Muscle of leg (tissue), 16 donors: ENCODE measurements at places on chromosomes 5 and 9.

- no peak for DNase-seq
Measured at GRCh38 chr9:7137571-7137970, 379.8 kb downstream of the KDM4C start.

DNA sequence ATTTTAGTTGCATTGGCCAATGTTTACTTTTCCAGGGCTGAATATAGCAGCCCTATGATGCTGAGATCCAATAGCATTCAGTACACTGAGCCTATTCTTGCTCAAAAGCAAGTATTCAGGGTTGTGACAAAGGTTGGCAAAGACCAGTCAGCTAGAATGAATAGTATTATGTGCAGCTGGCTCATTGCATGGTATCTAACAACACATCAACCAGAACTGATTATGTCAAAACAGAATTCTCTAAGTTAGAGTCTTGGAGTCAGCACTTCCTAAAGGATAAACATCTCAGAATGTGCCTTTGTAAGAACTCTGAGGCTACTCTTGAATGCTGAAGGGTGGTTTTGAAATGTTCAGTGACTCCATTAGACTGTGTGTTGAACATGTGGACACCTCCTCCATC is 774.5 kb upstream of the RGMB start:
- DNase-seq: peak; percentile 64

DNA sequence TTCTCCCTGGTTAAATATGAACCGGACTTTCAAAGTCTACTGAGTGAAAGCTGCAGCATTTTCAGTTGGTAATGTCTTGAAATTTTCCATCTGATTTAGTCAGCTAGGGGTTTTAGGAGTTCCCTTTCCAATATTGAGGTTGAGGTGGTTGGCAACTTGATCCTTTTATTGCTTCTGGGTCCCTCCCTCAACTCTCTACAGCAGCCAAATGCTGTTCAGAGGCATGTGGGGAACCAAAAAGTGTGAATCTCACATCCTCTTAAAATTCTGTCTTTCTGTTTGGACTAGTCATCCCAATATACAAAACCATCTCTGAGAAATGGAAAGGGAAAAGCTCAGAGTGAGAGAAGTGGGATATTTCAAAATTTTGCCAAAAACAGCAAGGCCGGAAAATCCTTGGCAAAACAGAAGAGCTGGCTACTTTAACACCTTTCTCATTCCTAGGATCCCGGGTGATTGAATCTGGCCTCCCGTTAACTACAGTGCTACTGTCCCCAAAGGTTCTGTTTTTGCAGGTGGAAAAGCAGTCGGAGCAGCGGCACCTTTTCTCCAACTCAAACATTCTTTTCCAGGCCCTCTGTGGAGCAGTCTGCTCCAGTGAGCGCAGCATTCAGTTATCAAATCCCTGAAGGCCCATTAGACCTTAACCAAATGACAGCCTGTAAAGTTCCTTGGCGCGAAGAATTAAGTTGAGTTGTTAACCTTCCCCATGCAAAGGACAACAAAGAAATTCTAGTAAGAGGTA is 345.9 kb upstream of the NUDT12 start:
- peak; percentile 81 for DNase-seq

- DNase-seq: no peak
Measured at GRCh38 chr5:92927291-92927778, 653.7 kb downstream of the NR2F1-AS1 start.

- no peak for DNase-seq
Measured at GRCh38 chr5:9037048-9037447, 508.8 kb downstream of the SEMA5A start.

DNA sequence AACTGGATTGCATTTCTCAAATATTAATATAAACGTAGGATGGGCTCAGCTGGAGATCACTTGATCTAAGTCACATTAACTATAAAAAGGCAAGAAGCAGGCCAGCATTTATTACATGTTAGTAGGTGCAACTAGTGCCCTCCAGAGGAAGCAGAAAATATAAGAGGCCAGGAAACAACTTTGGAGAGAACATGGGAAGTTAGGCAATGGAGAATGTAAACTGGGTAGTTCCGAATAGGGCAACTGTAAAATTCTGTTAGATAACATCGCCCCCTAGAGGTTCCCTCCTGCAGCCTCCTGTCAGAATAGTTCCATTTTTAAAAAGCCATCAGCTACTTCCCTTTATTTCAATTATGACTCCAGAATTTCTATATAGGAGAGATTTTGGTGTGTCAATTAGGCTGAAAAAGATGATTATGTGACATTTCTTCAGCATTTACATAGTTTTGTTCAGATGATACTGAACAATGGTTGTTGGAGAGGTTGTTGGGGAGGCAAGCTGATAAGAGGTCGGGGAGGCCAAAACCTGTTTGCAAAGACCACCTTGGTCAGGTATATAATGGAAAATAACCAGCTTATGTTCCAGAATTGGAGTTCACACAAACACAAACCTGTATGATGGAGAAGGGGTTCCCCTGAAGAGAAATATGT is 22.4 kb downstream of the CCL28 start:
- DNase-seq: peak; percentile 78

- DNase-seq: no peak
Measured at GRCh38 chr5:39405083-39405843, 19.5 kb downstream of the DAB2 start.

GRCh38 chr5:69498384-69498783 is 5.8 kb downstream of the OCLN start:
- no peak for DNase-seq

GRCh38 chr9:110502842-110503241 is 76.7 kb downstream of the SVEP1 start:
- DNase-seq: no peak

DNA sequence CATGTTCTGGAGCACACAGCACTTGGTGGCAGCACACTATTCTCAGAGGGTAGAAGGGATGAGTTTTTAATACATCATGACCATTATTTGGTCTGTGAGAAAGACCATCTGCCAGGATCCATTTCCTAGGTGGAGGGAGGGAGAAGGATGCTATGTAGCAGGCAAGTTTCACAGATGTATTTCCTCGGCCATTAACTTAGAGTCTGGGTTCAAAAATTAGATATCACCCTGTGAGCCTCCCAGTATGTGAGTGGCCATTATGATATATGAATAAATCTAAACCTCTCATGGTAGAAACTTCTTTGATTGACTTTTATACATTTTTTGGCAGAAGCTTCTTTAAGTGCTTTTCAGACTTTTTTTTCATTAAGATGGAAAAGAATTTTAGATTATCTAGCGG is 133.9 kb downstream of the SREK1 start:
- no peak for DNase-seq

DNA sequence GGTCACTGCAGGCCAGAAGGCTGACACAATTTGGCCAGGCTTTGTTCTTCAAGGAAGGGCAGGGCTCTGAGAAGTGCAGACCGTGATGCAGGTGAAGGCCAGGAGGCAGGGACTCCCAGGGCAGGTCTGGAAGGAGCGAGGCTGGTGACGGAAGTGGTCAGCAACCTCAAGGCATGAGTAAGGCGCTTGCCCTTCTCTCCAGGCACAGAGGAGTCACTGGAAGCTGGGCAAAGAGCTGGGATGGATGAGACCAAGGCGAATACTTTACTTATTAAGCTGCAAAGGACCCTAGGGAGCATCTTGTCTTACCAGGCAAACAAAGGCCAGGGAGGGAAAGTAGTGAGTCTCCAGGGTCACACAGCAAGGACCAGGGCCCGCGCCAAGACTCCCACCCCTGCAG is 18.6 kb downstream of the IRF1 start:
- DNase-seq: no peak

DNA sequence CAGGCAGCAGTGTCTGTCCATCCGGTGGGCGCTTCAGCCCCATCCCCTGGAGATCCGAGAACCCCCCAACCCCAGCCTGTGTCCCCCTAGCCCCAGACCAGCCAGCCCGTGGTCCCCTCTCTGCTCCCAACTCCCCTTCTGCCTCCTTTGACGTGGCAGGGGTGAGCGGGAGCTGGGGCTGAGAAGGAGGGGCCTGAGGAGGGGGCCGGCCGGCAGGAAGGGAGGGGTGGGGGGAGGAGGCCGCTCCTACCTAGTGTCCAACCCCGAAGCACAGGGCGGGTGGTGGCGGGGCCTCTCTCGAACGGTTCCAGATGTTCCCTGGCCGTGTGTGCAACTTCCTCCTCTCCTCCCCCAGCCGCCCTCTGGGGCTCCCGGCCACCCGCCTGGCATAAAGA is 31.0 kb downstream of the GOLGA2 start:
- peak; percentile 98 for DNase-seq

- DNase-seq: no peak
Measured at GRCh38 chr5:146005723-146006122, 69.3 kb downstream of the SH3RF2 start.

GRCh38 chr9:115944166-115944948 is 209.2 kb upstream of the PAPPA start:
- DNase-seq: peak; percentile 85

- no peak for DNase-seq
Measured at GRCh38 chr5:171426266-171426665, 6.8 kb downstream of the FGF18 start.

DNA sequence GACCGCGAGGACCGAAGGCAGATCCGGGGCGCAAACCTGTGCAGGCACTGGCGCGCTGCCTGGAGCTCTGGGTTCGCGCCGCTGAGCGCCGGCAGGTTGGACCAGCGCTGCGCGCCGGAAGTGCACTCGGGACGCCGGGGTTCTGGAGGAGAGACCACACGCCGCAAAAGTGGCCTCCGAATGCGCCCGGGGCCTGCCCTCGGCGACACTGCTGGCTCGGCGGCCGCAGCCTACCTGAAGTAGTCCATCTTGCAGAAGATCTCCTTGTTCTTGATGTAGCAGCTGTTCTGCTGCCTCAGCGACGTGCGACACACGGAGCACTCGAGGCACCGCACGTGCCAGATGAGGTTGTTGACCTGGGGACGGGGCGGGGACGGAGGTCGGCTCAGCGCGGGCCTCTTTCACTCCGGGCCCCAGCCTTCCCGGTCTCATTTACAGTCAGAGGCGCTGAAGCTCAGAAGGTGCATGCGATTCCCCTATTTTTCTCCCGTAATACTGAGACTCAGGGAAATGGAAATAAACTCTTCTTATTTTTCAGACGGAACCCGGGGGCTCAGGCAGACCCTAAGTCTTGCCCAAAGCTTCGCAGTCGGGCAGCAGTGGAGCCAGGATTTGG is 2.5 kb downstream of the LHX6 start:
- DNase-seq: no peak

GRCh38 chr5:113038714-113039113 is 62.1 kb downstream of the DCP2 start:
- no peak for DNase-seq

- DNase-seq: no peak
Measured at GRCh38 chr5:178387856-178388190, 155.2 kb upstream of the PHYKPL start.

- peak; percentile 71 for DNase-seq
Measured at GRCh38 chr5:56673171-56673570, 142.2 kb upstream of the MAP3K1 start.

DNA sequence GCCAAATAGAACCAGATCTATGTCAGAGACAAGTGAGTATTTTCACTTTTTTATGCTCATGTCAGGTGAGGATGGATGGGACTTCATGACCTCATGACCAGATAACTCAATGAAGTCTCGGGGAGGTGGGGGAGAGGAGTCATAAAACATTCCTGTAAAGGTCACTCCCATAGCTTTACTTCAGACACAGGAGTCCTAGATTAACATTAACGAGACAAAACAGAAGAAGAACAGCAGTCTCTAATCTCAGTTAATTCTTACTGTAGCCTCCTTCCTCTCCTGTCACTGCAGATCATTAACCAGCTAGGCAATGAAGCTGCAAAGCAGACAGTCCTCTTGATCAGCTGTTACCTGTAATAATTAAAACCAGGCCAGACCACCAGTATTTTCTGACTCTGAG is 11.2 kb downstream of the CRHBP start:
- DNase-seq: no peak

DNA sequence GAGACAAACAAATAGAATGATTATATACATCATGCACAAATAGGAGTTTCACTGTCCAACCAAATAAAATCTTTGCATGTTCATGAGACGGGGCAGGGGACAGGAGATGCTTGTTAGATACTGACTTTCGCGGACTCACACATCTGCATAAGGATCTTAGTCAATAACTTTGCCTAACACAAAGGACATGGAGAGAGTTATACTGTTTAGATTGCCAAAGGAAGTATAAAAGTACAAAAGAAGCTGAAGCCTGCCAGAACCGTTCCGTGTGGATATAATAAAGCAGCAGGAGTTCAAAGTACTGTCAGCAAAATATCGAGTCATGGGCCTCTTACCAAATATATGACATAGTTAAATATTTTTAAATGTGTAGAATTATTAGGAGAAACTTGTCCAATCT is 1148.4 kb downstream of the EFNA5 start:
- peak; percentile 59 for DNase-seq

DNA sequence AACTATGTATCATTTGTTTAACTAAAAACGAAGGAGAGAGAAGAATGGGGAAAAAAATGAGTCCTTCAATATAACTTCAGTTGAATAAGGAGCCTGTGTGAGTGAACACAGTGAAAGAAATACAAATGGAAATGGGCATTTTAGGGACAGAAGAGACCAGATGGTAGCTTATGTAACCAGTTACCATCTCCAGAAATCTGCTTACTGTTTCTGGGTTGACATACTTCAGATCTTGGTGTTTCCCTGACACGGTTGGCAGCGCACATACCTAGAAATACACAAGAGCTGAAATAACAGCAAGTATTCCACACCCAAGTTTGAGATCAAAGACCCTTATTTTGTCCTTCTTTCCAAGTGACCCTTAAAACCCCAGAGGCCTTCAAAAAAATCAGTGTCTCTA is 14.9 kb upstream of the GFRA3 start:
- DNase-seq: no peak

GRCh38 chr9:130995086-130996011 is 13.6 kb upstream of the LAMC3 start:
- peak; percentile 82 for DNase-seq

DNA sequence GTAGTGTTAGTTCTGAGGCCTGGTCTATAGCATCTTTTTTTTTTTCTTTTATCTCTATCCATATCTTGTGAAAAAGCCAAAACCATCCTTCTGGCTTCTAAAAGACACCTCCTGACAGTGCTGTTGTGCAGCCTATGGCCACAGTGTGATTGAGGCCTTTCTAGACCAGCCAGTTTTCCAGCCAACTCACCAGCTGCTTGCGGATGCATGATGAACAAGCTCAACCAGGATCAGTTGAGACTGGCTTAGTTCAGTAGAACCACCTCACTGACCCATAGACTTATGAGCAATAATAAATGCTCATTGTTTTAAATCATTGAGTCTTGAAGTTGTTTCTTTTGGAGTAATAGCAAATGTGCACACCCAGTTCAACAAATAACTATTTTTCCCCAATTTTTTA is 296.9 kb downstream of the FAM170A start:
- no peak for DNase-seq

GRCh38 chr5:72314571-72315172 is 5.4 kb downstream of the MRPS27 start:
- DNase-seq: peak; percentile 46
